Anterior cingulate cortex (tissue), 58 donors: ENCODE measurements at places on chromosomes 5 and 9.

DNA sequence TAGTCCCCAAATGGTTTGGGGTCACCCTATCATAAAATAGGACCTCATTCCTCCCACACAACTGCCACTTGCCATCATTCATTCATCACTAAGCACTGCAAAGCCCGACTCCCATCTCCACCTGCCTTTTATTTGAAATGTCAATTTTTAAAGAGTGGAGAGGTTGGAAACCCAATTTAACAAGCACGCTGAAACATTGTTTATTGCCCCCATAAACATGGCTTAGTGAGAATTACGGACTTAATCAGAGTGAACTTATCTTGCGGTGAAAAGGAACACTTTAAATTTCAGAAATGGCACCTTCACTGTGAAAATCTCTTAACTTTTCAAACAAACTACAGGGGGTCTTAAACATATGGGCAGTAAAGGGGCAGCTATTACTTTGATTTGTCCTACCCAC lies 241.1 kb downstream of the CRB2 start:
- no peak for DNase-seq

- no peak for DNase-seq
Observed at GRCh38 chr5:92605591-92605990, 975.4 kb downstream of the NR2F1-AS1 start.

GRCh38 chr9:131024978-131025868 lies 16.2 kb downstream of the LAMC3 start:
- DNase-seq, result no peak

GRCh38 chr9:122261469-122261881 lies 3.2 kb downstream of the RBM18 start:
- no peak for DNase-seq

GRCh38 chr5:56091664-56092063 lies 96.9 kb upstream of the IL6ST start:
- DNase-seq, result no peak

GRCh38 chr9:113012492-113012891 lies 500 bp upstream of the ZNF883 start:
- no peak for DNase-seq

- DNase-seq, result no peak
Observed at GRCh38 chr5:163915481-163915961, 410.1 kb downstream of the MAT2B start.

- no peak for DNase-seq
Observed at GRCh38 chr9:106621313-106622163, 241.4 kb upstream of the ZNF462 start.

GRCh38 chr9:112694706-112695555 lies 23.0 kb downstream of the INIP start:
- DNase-seq, result no peak

- no peak for DNase-seq
Observed at GRCh38 chr9:35103660-35104191, 795 bp upstream of the STOML2 start.

- DNase-seq, result no peak
Observed at GRCh38 chr5:58764199-58764598, 181.3 kb downstream of the RAB3C start.

DNA sequence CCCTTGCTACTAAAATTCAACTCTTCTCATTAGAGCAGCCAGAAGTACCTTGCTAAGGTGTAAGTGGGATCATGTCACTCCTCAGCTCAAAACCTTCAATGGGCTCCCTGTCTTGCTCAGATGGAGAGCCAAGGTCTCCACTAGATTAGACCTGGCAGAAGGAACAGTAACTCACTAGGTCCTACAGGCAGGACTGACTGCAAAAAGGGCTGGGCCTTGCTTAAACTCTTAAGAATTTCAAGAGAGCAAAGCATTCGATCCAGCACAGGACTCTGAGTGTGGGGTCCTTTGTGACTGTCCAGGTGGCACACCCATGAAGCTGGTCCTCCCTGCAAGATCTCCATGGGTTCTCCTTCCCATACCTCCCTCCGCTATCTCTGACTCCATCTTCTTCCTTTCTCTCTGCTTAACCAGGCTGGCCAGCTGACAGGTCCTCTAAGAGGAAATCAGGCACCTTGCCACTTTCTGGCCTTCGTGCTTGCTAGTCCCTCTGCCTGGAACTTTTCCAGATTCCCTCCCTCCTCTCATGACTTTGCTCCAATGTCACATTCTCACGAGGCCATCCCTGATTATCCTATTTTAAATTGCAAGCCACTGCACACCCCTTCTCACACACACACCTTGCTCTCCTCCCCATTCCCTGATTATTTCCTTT lies 70.2 kb downstream of the BASP1 start:
- DNase-seq, result no peak

GRCh38 chr5:32312197-32312594 lies 543 bp downstream of the MTMR12 start:
- no peak for DNase-seq

- DNase-seq, result no peak
Observed at GRCh38 chr5:3342271-3343100, 253.1 kb upstream of the IRX1 start.

- DNase-seq, result no peak
Observed at GRCh38 chr5:5419291-5420210, 2.9 kb upstream of the ICE1 start.

DNA sequence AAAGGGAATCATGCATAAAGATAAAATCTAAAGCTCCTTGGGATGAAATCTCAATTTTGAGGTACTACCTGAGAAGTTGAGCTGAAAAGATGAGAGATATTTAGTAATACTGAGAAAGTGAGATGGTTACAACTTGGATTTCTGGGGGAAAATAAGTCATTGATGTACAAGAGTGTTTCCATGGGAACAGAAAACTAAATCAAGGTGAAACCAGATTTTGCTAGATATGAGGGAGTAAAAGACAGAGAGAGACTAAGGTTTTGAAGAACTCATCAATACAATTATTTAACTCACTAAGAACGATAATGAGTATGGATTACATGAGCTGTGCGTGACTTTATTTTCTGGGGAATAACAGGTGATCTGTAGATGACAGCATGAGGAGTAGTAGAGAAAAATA lies 10.2 kb upstream of the ST8SIA4 start:
- DNase-seq, result no peak

GRCh38 chr5:136766456-136766855 lies 401.1 kb upstream of the TRPC7 start:
- no peak for DNase-seq

GRCh38 chr5:39015743-39016586 lies 58.2 kb downstream of the RICTOR start:
- no peak for DNase-seq

DNA sequence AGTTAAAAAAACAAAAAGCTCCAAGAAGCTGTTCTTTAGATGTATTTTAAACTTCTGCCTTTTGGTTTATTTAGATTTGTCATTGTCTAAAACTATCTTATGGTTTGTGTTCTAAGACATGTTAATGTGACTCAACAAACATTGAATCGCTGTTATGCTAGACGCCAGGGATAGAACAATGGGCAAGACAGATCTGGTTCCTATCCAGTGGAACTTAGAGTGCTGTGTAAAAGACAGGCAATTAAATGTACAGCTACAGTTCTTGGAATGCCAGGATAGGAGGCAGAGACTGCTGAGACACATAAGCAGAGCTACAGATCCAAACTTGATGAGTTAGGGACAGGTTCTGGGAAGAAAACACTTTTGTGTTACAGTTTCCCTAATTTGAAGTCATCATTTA lies 22.4 kb downstream of the LYRM7 start:
- DNase-seq, result no peak

- no peak for DNase-seq
Observed at GRCh38 chr5:134708301-134708700, 30.0 kb upstream of the CAMLG start.

GRCh38 chr9:115847216-115847615 lies 306.4 kb upstream of the PAPPA start:
- DNase-seq, result no peak

DNA sequence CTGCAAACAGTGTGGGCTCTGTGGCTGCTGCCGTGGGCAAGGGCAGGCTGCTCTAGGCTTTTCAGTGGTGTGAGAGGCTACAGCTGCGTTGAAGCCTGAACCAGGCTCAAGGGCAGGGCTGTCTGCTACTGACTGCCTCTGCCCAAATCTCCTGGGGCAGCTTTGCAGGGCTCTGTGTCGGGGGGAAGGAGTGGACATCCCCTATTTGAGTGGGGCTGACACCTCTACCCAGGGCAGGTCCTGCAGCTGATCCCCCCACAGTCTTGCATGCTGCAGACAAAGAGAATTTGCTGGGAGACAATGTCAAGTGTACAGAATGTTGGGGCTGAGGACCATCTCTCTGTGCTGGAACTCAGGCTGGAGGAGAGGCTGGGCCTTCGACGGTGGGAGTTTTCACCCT lies 240.2 kb downstream of the PBX3 start:
- no peak for DNase-seq

DNA sequence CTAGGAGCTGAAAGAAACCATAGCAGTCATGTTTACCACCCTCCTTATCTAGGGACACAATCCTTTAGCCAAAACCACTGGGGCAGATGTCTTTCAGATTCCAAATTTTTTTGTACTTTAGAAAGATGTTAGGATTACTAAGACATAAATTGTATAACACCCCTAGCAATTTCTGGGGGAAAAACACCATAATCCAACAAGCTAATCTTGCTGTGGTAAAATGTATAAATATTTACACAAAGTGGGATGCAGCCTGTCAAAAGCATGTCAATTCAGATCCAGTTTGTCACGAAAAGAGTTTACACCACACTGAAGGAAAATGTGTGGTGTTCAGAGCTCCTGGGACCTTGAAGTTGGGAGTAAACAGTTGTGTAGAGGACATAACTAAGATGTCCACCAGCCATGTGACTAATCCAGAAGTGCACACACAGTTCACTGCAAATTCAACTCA lies 274.3 kb downstream of the ADAMTSL1 start:
- no peak for DNase-seq

- no peak for DNase-seq
Observed at GRCh38 chr5:23332650-23333251, 174.7 kb upstream of the PRDM9 start.

GRCh38 chr9:111484572-111484894 lies 350 bp upstream of the ECPAS start:
- no peak for DNase-seq

DNA sequence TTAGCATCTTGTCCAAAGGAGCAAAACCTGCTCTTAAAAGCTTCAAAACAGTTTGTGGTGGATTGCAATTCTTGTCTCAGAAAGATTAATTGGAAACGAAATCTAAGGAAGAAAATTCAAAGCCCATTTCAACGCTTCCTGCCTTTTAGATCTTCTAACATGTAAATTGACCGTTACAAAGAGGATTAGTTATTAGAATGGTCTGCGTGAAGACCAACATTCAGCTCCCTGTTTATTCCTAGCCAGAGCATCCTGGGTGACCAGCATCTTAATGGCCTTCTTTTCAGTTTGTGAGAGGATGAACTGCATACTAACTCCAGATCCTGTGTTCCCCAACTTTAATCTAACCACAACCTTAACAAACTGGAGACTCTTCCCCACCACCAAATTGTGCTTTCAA lies 109.9 kb upstream of the SLC1A3 start:
- no peak for DNase-seq

DNA sequence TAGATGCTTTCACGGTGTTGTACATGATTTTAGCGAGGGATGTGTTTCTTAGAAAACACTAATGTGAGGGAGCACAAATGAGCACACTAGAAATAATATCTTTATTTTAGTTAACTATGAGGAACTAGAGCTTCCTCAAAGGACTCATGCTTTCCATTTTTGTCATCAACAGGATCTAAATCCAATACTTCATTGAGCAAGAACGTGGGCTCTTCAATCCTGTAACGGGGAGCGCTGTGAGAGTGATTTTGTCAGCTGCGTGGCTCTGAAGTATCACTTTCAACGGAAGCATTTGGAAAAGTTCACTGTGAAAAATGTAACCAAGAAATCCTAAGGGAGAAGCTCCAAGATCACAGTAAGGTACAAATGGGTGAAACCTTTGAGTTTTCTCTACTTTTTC lies 93.2 kb downstream of the LIX1 start:
- DNase-seq, result no peak
